ENCODE measurements at places on chromosomes 6 and 20.

DNA sequence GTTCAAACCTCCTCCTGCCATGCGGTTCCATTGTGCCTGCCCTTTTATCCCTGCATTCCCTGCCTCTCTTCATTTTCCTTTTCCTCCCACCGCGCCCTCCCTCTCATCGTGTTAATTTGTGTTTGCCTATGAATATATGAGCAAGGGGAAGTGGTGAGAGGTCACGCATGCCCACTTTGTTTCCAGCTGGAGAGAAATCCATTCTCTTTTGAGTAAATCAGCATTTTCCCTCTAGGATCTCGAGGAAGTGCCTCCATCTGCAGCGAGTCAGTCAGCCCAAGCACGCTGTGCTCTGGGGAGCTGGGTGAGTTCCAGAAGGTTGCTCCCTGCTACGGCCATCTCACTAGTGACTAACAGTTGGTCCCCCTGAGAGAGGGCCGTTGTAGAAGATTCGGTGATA, 42.9 kb downstream of the CDH26 start:
- no peaks in the 10 kb centered on the region for H3K27me3 ChIP-seq
- H3K27ac ChIP-seq: no peak overlapping the region
- DNase-seq: no peak
- no peak overlapping the region for H3K4me3 ChIP-seq
- no peaks in the 10 kb centered on the region for H3K4me1 ChIP-seq
- no peaks in the 10 kb centered on the region for H3K36me3 ChIP-seq

- no peak overlapping the region for H3K27ac ChIP-seq
- H3K36me3 ChIP-seq: no peaks in the 10 kb centered on the region
- peaks cover 16% of the 10 kb centered on the region for H3K4me1 ChIP-seq
- H3K27me3 ChIP-seq: peaks cover 12% of the 10 kb centered on the region
Measured at GRCh38 chr6:10882657-10883171, 873 bp upstream of the GCM2 start.

DNA sequence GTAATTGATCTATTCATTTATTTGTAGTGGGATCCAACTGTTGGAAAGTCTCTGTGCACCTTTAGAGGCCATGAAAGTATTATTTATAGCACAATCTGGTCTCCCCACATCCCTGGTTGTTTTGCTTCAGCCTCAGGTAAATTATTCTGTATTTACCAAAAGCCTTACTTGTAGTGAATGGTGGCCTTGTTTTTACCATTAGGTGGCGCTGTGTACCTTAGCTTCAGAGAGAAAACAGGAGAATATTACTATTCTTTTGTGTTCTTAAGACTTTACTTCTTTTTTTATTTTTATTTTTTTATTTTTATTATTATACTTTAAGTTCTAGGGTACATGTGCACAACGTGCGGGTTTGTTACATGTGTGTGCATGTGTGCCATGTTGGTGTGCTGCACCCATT, 23.7 kb downstream of the PEX7 start:
- no peak overlapping the region for H3K27ac ChIP-seq
- H3K27me3 ChIP-seq: no peaks in the 10 kb centered on the region
- H3K36me3 ChIP-seq: no peaks in the 10 kb centered on the region
- H3K4me3 ChIP-seq: no peak overlapping the region
- H3K4me1 ChIP-seq: no peaks in the 10 kb centered on the region

GRCh38 chr6:104402572-104402971, 457.1 kb downstream of the HACE1 start:
- H3K4me3 ChIP-seq: no peak overlapping the region
- DNase-seq: no peak
- no peaks in the 10 kb centered on the region for H3K27me3 ChIP-seq
- H3K27ac ChIP-seq: no peak overlapping the region
- no peaks in the 10 kb centered on the region for H3K4me1 ChIP-seq

DNA sequence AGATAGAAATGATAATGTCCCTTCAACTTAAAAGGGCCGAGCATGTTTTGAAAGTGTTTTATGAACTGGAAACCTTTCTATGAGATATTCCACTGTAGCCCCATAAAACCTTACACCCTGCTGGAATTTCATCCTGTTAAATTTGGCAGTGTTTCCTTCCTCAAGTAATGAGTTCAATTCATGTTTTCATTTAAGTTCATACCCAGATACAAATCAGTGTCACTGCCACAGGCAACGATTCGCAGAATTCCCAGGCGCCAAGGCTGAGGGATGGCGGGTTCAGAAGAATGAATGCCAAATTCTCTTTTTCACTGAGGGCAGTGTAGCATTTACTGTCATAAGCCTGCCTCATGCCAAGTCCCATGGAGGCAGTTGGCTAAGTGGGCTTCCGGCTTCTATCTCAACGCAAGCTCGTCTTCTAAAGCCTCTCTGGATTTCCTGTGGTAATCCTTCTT, 511.8 kb upstream of the ID4 start:
- no peaks in the 10 kb centered on the region for H3K36me3 ChIP-seq
- no peak for DNase-seq
- H3K4me1 ChIP-seq: no peaks in the 10 kb centered on the region
- H3K27ac ChIP-seq: no peak overlapping the region
- H3K27me3 ChIP-seq: no peaks in the 10 kb centered on the region
- no peak overlapping the region for H3K4me3 ChIP-seq

- no peaks in the 10 kb centered on the region for H3K27me3 ChIP-seq
- peaks cover 14% of the 10 kb centered on the region for H3K4me1 ChIP-seq
- H3K27ac ChIP-seq: no peak within 1 kb of the TSS
- no peak within 1 kb of the TSS for H3K4me3 ChIP-seq
- no peak for DNase-seq
- H3K36me3 ChIP-seq: peaks cover 11% of the 10 kb centered on the region
Measured at GRCh38 chr20:62816884-62817873, at the start of gene COL9A3. TSS of gene COL9A3 (plus strand) at chr20:62817050. CDS start at chr20:62817065, 15 bp downstream.

- no peak for DNase-seq
- H3K4me3 ChIP-seq: no peak overlapping the region
Measured at GRCh38 chr6:25124216-25124715, 154.9 kb upstream of the CARMIL1 start.

DNA sequence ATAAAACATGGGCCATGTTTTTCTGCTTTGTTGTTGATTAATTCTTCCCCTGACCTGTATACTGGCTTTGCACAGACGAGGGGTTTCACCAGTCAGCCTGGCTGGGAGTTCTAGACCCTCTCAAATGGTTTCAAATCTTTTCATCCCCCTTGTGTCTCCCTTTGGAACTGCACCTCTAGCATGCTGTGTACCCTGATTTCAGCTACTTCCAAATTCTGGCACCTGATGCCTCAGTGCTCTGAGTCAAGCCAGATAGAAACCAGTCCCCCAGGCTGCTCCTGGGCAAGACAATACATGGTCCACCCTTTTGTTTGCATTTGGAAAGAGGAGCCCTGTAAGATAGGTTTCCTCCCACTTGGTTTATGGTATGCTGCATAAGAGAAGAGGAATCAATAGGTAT, 290.2 kb downstream of the BTBD3 start:
- H3K27me3 ChIP-seq: no peaks in the 10 kb centered on the region
- H3K4me3 ChIP-seq: no peak overlapping the region
- DNase-seq: no peak
- no peak overlapping the region for H3K27ac ChIP-seq
- peaks cover 3% of the 10 kb centered on the region for H3K4me1 ChIP-seq

DNA sequence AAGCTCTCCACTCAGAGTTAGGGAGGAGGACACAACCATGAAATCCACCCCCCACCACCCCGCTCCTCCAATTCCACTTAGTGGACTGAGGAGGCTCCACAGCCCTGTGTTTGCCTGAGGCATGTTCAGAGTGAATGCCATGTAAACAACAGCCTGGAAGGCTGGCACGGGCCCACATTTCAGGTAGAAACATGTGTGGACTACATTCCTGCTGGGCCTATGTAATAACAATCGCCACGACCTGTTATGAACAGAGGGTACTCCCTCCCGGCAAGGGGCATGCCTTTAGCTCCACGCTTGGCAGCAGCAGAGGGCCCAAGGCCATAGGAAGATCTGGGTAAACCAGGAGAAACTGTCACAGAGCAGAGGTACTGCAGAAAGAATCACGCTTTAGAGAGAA, 65.5 kb downstream of the ISM1 start:
- no peak overlapping the region for H3K27ac ChIP-seq
- H3K4me3 ChIP-seq: no peak overlapping the region
- H3K36me3 ChIP-seq: peaks cover 4% of the 10 kb centered on the region

DNA sequence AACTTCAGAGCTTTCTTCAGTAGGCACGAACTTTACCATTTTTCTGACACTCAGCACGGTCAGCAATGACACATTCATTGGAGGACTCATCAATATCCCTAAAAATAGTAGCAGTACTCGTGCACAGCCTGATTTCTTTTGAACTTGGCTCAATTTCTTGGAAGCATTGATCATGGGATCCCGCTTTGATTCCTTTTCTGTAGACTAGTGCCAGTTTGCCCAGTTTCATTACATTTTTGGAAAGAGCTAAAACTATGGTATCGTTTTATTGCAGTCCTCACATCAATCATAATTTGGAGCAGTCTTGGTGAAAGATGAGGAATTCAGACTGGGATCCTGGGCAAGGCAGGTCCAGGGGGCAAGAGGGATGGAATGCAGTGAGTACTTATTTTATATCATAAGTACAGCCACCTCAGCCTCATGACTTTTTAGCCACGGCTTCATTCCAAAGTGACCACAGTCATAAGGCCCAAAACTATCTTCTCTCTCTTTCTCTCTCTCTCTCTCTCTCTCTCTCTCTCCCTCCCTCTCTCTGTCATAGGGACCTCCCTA, 170.9 kb upstream of the AKAP12 start:
- H3K27ac ChIP-seq: peak overlapping the region; percentile 97
- no peak overlapping the region for H3K4me3 ChIP-seq
- peaks cover 20% of the 10 kb centered on the region for H3K4me1 ChIP-seq

DNA sequence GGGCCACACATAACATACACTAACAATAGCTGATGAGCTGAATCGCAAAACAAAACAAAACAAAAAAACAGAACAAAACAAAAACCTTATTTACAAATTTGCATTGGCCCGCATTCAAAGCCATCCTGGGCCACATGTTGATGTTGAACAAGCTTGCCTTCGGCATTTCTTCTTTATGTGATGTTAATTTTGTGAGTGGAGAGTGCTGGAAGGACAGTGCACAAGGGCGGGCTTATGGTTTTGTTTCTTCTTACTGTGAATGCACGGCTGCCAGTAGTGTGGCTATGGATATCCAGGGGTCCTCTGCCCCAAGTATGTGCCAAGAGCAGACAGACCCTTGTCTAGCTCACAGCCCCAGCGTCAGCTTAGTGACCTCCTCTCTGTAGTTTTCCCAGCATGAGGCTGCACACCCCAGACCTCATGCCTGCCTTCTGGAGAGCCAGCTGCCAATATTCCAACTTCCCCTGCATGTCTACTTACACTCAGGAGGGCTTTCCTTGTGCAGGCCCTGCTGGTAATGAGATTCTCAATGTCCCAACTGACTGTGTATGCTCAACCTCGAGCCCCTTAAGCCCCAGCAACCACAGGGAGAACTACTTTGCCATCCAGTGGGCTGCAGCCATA, 24.9 kb downstream of the ZNF292 start:
- no peak for DNase-seq
- H3K4me3 ChIP-seq: no peak overlapping the region
- H3K27ac ChIP-seq: no peak overlapping the region
- H3K36me3 ChIP-seq: no peaks in the 10 kb centered on the region
- no peaks in the 10 kb centered on the region for H3K4me1 ChIP-seq

- no peaks in the 10 kb centered on the region for H3K36me3 ChIP-seq
- no peak overlapping the region for H3K4me3 ChIP-seq
- no peak for DNase-seq
- H3K27me3 ChIP-seq: no peaks in the 10 kb centered on the region
Measured at GRCh38 chr6:44179648-44180047, 21.0 kb downstream of the CAPN11 start.

- no peaks in the 10 kb centered on the region for H3K27me3 ChIP-seq
- H3K27ac ChIP-seq: no peak overlapping the region
- no peaks in the 10 kb centered on the region for H3K4me1 ChIP-seq
- H3K36me3 ChIP-seq: no peaks in the 10 kb centered on the region
- DNase-seq: no peak
Measured at GRCh38 chr6:20732896-20733295, 198.6 kb downstream of the CDKAL1 start.

DNA sequence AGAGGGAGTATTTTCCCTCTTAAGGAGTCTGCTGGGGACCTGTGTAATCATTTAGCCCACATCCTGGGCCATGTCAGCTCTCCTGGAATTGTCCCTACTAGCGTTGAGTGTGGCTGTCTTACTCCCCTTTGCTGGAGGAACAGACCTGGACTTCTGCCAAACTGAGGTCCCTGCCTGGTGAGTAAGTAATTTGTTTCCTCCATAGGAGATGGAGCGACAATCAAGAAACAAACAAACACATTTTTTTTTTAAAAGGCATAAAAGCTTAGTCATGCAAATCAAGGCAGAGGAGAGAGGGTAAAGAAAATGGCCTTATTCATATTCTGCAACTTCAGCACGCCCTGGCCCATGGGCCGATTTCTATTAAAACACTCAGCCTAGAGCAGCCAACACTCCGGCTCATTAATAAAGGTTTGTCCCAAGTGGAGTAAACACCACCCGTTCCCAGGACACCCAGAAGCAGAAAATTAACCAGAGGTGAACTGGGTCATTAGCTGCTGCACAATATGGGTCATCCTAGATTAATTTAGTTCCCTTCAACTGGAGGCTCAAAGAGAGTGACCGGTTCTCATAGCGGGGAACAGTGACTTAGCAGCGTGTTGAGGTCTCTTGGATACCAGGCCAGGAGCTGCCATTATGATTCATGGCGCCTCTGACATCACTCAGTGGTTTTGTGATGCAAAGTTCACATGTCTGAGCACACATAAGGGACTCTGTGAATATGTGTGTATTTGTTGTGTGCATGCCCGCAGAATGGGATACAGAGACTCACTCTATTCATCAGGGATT, 165.0 kb upstream of the SULF2 start:
- H3K36me3 ChIP-seq: no peaks in the 10 kb centered on the region
- peaks cover 3% of the 10 kb centered on the region for H3K27me3 ChIP-seq
- H3K27ac ChIP-seq: no peak overlapping the region
- no peaks in the 10 kb centered on the region for H3K4me1 ChIP-seq
- no peak overlapping the region for H3K4me3 ChIP-seq

GRCh38 chr6:13488015-13488895, 855 bp upstream of the GFOD1 start:
- DNase-seq: no peak
- peaks cover 2% of the 10 kb centered on the region for H3K4me1 ChIP-seq
- H3K4me3 ChIP-seq: peak overlapping the region; percentile 59
- H3K27me3 ChIP-seq: no peaks in the 10 kb centered on the region
- H3K36me3 ChIP-seq: no peaks in the 10 kb centered on the region

- H3K4me1 ChIP-seq: peaks cover 18% of the 10 kb centered on the region
- H3K27me3 ChIP-seq: no peaks in the 10 kb centered on the region
- H3K36me3 ChIP-seq: peaks cover 10% of the 10 kb centered on the region
- no peak overlapping the region for H3K4me3 ChIP-seq
- DNase-seq: peak; percentile 33
- H3K27ac ChIP-seq: peak overlapping the region; percentile 44
Measured at GRCh38 chr6:158631678-158632537, 12.6 kb downstream of the DYNLT1 start.
